ENCODE measurements at places on chromosomes 13 and 19.
A peak's percentile ranks its signal among the peaks of the same experiment; 100 is the strongest.

DNA sequence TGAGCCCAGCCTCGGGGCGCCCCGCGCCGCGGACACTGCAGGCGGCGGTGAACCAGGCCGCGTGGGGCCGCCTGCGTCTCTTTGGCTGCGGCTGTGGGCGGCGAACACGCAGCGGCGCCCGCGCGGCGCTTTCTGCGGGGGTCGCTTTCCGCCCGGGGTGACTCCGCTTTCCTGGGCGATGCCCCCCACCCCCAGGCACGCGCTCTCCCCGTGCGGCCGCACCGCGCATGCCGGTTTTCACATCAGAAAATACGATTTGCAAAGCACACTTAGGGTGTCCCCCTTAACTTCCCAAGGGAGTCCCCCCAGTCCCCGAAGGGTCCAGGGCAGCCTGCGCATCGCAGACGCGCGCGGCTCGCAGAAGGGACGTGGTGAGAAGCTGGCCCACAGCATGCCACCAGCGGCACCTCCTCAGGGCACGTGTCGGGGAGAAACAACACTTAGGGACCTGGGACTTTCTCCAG is 5.3 kb downstream of the F7 start:
- DNase-seq, result peak; percentile 8
- H3K4me1 ChIP-seq, result peaks cover 7% of the 10 kb centered on the region

DNA sequence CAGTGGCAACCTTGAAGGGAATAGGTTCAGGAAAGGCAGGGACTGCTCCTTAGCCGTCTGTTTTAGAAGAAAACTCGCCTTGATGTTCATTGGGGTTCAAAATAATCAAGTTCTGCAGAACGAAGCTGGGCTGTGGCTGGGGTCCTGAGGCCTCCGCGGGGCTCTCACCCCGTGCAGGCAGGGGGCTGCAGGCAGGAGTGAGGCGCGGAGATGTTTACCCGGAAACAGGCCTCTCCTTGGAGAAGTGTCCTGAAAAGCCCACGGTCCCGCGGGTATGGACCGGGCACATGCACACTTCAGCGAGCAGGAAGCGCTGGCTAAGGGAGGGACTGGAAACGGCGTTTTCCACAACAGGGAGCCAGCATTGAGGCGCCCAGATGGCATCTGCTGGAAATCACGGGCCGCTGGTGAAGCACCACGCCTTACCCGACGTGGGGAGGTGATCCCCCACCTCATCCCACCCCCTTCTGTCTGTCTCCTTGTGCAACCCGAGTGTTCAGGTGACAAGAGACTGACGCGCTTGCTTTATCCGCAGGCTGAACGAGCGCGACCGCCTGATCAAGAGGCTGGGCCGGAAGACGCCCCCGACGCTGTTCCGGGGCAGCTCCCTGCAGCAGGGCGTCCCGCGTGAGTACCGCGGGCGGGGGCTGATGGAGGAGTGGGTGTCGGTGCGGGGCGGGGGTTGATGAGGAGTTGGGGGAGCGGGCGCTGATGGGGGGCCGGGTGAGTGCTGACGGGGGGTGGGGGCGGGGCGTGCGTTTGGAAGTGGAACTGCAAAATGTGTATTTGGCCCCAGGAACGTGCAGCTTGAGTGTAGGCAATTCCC is 39.6 kb downstream of the SHISA2 start:
- peak overlapping the region; percentile 72 for H3K27ac ChIP-seq
- DNase-seq, result peak; percentile 50
- peaks cover 17% of the 10 kb centered on the region for H3K4me1 ChIP-seq
- no peaks in the 10 kb centered on the region for H3K36me3 ChIP-seq
- peak overlapping the region; percentile 73 for H3K4me3 ChIP-seq
- no peaks in the 10 kb centered on the region for H3K27me3 ChIP-seq

- H3K36me3 ChIP-seq, result no peaks in the 10 kb centered on the region
- H3K27me3 ChIP-seq, result no peaks in the 10 kb centered on the region
- H3K4me1 ChIP-seq, result peaks cover 49% of the 10 kb centered on the region
- DNase-seq, result no peak
- H3K4me3 ChIP-seq, result no peak overlapping the region
- H3K27ac ChIP-seq, result no peak overlapping the region
Measured at GRCh38 chr13:94322925-94323763, 156.3 kb downstream of the DCT start.

- peaks cover 51% of the 10 kb centered on the region for H3K4me1 ChIP-seq
- H3K36me3 ChIP-seq, result peaks cover 22% of the 10 kb centered on the region
- H3K4me3 ChIP-seq, result no peak overlapping the region
- no peak overlapping the region for H3K27ac ChIP-seq
- DNase-seq, result no peak
- no peaks in the 10 kb centered on the region for H3K27me3 ChIP-seq
Measured at GRCh38 chr13:41955605-41956004, 5.3 kb downstream of the VWA8 start.

DNA sequence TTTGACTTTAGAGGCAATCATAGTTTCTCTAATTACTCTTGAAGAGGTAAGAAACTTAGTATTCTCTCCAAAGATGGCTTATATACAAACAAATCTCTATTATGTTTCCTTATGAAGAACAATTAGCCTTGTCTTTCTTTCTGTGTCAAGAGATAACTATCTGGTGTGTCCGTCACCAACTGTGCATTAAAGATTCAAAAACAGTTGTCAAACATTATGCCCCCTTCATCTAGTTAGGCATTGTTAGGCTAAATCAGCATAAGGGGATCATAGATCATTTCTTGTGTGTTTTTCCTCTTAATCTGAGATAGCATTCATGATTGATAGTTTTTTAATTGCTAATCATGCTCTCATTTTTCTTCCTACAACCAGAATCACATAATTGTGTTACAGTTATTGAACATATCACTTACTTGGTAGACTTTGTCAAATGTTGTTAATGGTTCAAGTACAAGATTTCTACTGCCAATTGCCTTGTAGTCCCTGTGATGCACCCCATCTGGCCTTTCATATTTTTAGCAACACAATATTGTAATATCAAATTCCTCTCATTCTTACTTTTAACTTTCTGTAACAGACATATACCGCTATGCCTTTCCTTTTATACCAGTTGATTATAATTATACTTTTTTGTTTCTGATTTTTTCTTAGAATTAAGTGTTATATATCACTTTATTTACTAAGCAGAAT is 612.7 kb downstream of the SLITRK6 start:
- no peak for DNase-seq
- H3K27me3 ChIP-seq, result no peaks in the 10 kb centered on the region
- H3K27ac ChIP-seq, result no peak overlapping the region
- H3K36me3 ChIP-seq, result no peaks in the 10 kb centered on the region
- no peaks in the 10 kb centered on the region for H3K4me1 ChIP-seq

- H3K27ac ChIP-seq, result peak overlapping the region; percentile 76
- peak overlapping the region; percentile 36 for H3K4me3 ChIP-seq
- H3K4me1 ChIP-seq, result peaks cover 55% of the 10 kb centered on the region
- DNase-seq, result no peak
Measured at GRCh38 chr19:55650602-55651230, 2.7 kb downstream of the CCDC106 start.

Measured in activated naive CD8-positive, alpha-beta T cell treated with anti-CD3 and anti-CD28 coated beads, Interleukin-2, amount 50 U/mL, for 24 hours (primary cell).